ENCODE measurements at places on chromosomes 2 and 18. TPM values are rescaled to one million over a fixed set of nuclear protein-coding genes. Genes with fewer than 3 reads are reported as not detected.

GRCh38 chr2:96869822-96870625, at the start of gene SEMA4C:
SEMA4C (minus strand) TSS chr2:96870080; CDS start chr2:96867886, 2,194 bp downstream.
- H3K27ac ChIP-seq = peak within 1 kb of the TSS; percentile 96
- peak; percentile 70 for DNase-seq
- peak within 1 kb of the TSS; percentile 97 for H3K4me3 ChIP-seq
- peaks cover 67% of the 10 kb centered on the region for H3K4me1 ChIP-seq

Gene LOXHD1
- total RNA-seq = 2.9 TPM

DNA sequence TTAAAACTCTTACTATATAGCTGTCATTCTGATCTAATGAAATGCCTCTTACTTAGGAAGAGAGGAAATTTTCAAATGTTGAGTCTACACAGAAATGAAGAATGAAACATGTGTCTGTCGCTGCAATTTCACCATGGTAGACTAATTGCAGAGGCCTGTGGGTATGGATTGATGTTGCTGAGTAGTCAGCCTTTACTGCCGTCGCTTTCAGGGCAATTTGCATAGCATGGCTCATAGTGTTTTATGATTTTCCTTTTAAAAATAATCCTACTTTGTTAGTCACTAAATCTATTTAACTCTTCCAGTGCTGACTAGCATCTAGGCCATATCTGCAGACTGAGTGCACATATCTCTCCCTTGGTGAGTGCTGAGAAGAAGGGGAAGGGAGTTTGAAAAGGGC, 819.2 kb downstream of the SATB2 start:
- H3K4me1 ChIP-seq = no peaks in the 10 kb centered on the region
- DNase-seq = no peak
- H3K27ac ChIP-seq = no peak overlapping the region
- no peaks in the 10 kb centered on the region for H3K36me3 ChIP-seq
- H3K4me3 ChIP-seq = no peak overlapping the region
- no peaks in the 10 kb centered on the region for H3K27me3 ChIP-seq

DNA sequence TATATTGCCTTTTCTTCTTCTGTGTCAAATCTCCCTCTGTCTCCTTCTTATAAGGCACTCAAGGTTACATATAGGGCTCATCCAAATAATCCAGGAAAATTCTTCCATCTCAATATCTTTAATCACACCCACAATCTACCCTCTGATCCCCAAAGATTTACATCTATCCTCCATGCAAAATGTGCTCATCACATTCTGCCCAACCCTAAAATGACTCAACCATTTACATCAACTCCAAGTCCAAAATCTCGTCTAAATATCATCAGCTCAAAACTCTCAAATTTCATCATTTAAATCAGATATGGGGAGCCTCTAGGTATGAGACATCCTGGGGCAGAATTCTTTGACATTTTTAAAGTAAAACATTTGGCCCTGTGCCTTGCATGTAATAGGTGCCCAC, 1349.8 kb downstream of the SUCLG1 start:
- no peaks in the 10 kb centered on the region for H3K27me3 ChIP-seq
- no peaks in the 10 kb centered on the region for H3K4me1 ChIP-seq

DNA sequence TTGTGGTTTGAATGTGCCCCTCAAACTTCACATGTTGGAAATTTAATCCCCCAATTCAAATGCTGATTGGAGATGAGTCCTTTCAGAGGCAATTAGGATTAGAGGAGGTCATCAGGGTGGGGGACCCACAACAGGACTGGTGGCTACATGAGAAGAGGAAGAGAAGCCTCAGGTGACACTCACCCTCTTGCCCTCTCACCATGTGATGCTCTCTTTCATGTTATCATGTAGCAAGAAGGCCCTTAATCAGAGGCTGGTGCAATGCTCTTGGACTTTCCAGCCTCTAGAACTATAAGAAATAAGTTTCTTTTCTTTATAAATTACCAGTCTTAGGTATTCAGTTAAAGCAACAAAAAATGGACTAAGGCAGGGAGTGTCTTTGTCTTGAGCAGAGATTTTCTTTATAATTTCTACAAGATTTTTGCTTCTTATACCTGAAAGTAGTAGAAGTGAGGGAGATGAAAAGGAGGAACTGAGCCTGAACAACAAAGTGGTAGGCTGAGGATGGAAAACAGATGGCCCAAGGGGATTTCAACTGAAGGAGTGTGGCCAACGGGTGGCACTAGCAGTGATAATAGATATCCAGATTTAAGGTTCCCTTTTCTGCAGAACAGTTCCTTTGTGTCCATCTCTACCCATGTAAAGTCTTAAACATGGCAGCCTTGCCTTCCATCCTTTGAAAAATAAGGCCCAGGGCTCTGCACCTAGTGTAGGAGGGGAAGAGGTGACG, 49.2 kb upstream of the TGIF1 start:
- H3K27ac ChIP-seq = no peak overlapping the region
- no peaks in the 10 kb centered on the region for H3K4me1 ChIP-seq
- no peak for DNase-seq
- no peak overlapping the region for H3K4me3 ChIP-seq

- no peaks in the 10 kb centered on the region for H3K36me3 ChIP-seq
- DNase-seq = peak; percentile 49
- no peak overlapping the region for H3K4me3 ChIP-seq
- no peak overlapping the region for H3K27ac ChIP-seq
These were observed 40.5 kb downstream of the CROCC2 start for GRCh38 chr2:240946654-240947053.

- peaks cover 33% of the 10 kb centered on the region for H3K4me1 ChIP-seq
- no peaks in the 10 kb centered on the region for H3K27me3 ChIP-seq
- H3K27ac ChIP-seq = peak overlapping the region; percentile 92
- no peaks in the 10 kb centered on the region for H3K36me3 ChIP-seq
- peak overlapping the region; percentile 87 for H3K4me3 ChIP-seq
These were observed 762 bp upstream of the SPOPL start for GRCh38 chr2:138500592-138501424.
